ENCODE measurements at places on chromosomes 1 and 21.

GRCh38 chr1:2412773-2413494 is 570 bp upstream of the PEX10 start:
- DNase-seq = no peak

- DNase-seq = no peak
These were observed 918 bp upstream of the JTB start for GRCh38 chr1:153978274-153978909.

DNA sequence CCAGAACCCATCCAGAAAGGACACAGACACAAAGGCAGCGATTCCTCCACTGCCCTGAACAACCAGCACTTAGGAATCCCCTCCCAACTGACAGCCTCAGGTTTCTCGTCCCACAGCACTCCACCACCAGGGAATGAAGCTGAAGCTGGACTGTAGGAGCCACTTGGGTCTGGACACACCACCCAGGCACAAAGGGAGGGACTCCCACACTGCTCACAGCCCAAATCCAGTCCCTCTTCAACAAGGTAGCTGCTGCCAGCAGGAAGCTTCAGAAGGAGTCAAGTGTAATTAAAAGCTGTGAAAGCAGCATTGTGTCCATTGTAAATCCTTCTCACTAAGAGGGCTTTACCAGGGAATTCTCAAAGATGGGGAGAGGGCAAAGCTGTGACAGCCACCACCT is 29.0 kb downstream of the LMX1A start:
- no peak for DNase-seq

- no peak for DNase-seq
These were observed 4.3 kb upstream of the MIA3 start for GRCh38 chr1:222613627-222614026.

GRCh38 chr21:45494135-45494850 is 47.9 kb downstream of the SLC19A1 start:
- DNase-seq = no peak

- no peak for DNase-seq
These were observed 2.6 kb downstream of the CAPN8 start for GRCh38 chr1:223662943-223663342.

DNA sequence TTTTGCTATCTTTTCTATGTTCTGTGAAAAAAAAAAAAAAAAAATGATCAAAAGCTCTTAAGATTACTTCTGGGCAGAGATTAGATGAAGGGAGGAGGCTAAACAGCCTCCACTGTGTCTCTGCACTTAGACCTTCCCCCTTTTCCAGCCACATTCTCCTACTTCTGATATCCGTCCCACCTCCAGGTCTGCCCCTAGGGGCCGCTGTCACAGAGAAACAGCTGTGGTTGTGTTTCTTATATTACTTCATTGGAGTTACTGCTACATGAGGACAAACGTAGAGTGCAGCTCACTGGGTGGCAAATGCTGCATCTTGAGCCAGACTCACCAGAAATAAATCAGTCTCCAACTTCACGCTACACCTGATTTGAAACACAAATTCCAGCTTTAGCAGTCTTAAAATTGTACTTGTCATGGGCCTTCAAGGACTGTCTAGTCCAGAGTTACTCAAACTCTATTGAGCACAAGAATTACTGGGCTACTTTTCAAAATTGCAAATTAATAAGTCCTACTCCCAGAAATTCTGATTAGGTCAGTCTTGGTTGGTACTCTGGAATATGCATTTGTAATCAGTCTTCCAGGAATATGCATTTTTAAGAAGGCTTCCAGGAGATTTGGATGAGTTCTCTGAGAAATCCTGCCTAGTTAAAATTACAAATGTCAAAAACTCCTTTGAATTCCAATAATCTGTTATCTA is 125.2 kb upstream of the PTBP2 start:
- DNase-seq = peak; percentile 19

DNA sequence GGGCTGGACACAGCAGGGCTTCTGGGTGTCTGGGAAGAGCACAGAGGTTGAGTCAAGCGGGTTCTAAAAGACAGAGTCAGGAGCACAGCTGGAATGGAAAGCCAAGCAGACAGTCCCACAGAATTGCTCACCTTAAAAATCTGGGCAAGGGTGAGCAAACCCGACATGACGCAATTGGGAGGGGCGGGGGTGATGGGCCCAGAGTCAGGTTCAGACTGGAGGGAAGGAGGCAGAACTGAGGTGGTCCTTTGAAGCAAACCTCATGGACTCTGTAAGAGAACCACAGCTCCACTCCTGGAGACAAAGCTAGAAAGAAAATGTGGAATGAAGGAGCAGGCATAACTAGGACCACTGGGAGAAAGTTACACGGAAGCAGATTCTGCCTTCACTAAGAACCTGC is 49.0 kb downstream of the FAM78B start:
- no peak for DNase-seq

- peak; percentile 31 for DNase-seq
These were observed 384.3 kb downstream of the NTNG1 start for GRCh38 chr1:107525145-107525544.

- DNase-seq = no peak
These were observed 1.5 kb downstream of the MXRA8 start for GRCh38 chr1:1356796-1357401.

- no peak for DNase-seq
These were observed 33.0 kb upstream of the MTF1 start for GRCh38 chr1:37892151-37893047.

- DNase-seq = no peak
These were observed 595 bp downstream of the GABRD start for GRCh38 chr1:2019571-2020309.

GRCh38 chr1:174297351-174297750 is 138.0 kb downstream of the RABGAP1L start:
- DNase-seq = no peak

DNA sequence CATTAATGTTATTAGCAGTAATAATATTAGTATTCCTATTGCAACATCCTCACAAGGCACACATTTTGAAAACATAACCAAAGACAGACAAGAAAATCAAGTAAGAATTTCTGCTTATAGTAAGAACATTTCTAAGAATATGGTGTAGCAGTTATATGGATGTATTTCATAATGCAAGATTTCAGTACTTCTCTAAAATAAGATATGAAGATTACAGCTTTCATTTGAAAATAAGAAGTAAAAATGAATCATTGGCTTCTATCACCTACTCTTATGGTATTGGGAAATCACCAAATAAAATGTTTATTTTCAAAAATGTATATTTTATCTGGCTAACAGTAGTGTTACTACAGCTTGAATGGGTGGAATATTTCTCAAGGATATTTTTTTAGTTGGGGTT is 103.8 kb upstream of the USP25 start:
- DNase-seq = no peak

DNA sequence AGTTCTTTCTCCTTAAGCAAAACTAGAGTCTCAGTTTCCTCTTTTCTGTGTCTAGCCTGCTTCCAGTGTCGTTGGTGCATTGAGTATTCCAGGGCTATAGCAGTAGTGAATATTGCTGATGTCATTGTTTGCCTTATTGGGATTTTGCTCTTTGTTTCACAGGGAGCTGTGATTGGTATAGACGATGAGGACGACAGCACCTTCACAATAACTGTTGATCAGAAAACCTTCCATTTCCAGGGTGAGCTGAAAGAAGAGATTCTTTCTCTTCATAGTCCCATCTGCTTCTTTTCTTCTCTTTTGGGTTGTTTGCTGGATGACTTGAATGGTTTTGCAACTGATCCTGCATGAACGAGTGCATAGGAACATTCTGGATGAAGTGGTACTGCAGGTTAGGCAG is 52.4 kb downstream of the OSBPL9 start:
- no peak for DNase-seq

- no peak for DNase-seq
These were observed 28.0 kb downstream of the TBX15 start for GRCh38 chr1:118960026-118960561.

- no peak for DNase-seq
These were observed 28.3 kb downstream of the SUCO start for GRCh38 chr1:172561252-172561651.

- no peak for DNase-seq
These were observed 92.4 kb downstream of the KCNJ15 start for GRCh38 chr21:38349111-38349746.

DNA sequence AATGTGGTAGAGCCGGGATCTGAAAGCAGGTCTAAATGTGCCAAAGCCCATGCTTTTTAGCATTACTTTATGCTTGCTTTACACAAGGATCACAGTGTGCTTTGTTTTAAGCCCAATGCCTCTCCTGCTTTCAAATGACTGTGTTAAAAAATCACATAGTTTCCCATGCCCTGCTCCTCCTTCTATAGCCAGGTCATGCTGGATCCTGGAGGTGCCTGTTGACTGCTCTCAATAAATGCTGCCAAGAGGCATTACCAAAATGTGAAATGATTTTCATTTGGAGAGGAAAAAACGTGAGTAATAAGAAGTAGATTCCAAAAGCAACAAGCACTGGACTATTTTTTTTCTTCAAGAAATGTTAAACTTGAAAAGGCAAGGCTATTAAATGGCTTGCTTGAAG is 420.7 kb upstream of the USP24 start:
- DNase-seq = no peak

DNA sequence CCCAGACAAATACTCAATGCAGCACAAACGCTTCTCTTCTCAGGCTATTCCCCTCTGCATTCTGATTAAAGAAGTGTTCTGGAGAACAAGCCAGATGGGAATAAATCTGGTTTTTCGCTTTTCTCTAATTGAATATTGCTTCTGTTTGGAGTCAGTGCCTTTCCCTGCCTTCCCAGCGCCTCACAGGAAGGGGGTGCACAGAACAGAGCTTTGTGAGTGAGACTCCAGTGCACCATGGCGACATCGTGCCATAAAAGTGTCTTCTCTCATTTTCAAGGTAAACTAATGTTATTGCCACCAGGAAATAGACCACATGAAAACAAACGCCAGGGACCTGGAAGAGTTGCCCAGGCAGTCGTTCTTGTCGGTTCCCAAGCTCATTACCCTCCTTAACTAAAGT is 43.6 kb upstream of the SLC45A1 start:
- DNase-seq = no peak

DNA sequence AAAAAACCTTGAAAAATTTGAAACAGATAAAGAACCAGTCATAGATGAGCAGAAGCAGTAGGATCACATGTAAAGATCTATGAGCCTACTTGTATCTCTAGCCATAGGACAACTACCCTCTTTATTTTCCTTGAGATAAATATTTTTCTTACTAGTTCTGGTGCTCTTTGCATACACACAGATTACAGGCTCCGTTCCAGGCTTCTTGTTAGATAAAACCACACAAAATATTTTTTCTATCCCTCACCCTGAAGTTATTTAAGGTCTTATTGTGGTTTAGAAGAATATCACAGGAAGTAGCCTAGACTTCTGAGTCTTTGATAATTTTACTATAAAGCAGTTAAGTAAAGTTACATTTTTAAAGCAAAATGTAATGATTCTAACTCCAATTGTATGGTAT is 512.2 kb downstream of the NEGR1 start:
- peak; percentile 35 for DNase-seq

GRCh38 chr1:158354255-158354654 is 561 bp downstream of the CD1E start:
- DNase-seq = peak; percentile 50

GRCh38 chr1:19484798-19485361 is 459 bp downstream of the CAPZB start:
- DNase-seq = no peak

All from Jurkat, Clone E6-1 (cell line).